Inflammatory macrophage (primary cell): ENCODE measurements at places on chromosomes 3 and 15.

DNA sequence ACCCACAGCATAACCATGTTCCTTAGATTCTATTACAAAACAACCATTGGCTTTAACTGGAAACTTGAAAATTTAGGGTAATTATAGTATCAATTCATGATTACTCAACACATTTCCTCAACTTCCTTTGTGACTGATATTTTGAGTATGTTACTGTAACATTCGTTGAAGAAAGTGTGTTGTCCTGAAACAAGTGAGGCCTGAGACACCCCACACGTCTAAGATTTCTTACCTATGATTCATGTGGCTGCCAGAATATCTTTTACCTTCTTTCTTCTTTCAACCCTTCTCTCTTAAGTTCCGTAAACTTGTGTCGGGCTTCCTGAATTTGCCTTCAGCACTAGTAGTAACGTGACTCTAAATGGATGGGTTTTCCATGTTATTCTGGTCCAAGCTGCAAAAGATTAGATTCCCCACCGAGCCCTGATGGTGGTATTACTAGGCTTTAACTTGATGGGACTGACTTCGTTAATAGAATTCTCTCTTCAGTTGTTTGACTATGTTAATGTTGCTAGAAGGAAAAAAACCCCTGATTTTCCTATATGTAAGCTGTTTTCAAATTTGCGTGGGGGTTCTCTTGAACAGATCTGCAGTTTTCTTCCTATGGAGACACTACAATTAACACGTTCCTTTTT lies 296.0 kb upstream of the ICE2 start:
- DNase-seq: no peak

DNA sequence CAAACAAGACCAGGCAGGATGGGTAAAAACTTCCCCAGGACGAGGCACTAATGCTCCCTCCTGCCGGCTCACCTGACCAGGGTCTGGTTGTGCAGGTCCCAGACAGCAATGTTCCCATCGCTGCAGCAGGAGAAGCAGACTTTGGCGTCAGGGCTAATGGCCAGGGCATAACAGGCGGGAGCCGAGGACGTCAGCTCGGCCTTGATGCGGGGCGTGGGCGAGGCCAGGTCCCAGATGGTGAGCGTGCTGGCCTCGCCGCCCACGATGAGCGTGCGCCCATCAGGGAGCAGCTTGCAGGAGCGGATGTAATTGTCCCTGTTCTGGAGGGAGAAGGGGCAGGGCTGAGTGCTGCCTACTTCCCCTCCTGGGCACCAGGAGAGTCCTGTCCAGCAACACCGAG lies 43.4 kb downstream of the TLE3 start:
- DNase-seq: no peak

GRCh38 chr3:52856666-52857065 lies 21.8 kb upstream of the MUSTN1 start:
- DNase-seq: no peak

- DNase-seq: no peak
These were observed 78.6 kb downstream of the MAGI1 start for GRCh38 chr3:65960087-65960486.

DNA sequence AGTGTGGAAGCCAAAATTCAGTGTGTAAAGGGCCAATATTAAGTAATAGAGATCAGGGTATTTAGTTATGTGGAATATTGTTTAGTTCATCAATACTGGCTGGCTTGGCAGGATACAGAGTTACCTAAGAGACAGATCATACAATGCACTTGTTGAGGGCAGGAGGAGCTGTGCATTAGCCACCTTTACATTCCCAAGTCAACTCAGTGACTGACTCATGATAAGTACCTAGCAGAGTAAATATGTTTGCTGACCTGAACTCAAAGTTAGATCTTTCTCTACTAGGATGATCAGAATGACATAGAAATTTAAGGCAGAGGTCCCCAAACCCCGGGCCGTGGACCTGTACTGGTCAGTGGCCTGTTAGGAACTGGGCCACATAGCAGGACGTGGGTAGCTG lies 3.5 kb upstream of the ABHD17C start:
- DNase-seq: no peak

DNA sequence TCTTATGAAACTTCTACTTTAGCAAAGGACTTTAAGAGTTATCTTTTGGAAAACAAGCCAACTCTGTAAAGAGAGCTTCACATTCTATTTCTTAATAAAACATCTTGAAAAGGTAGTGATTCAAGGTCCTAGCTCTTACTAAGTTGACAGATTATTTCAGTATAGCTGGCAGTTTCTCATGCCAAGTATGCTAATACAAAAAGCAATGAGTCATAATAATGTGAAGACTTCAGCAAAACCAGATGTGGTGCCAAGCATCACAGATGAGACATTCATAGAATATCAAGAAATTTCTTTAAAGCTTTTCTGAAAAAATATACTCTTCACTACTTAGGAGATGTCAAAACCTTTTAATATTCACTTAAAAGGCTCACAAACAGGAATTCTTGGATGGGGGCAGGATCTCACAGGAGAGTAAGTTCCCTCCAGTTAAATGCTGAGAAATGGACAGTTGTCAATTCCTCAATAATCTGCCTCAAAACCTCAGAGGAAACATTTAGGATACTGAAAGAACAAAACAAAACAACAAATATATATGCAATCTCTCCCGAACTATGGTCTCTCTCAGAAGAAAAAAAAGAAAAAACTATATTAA lies 45.6 kb downstream of the DCBLD2 start:
- no peak for DNase-seq
